ENCODE measurements at places on chromosomes 3 and 15.

GRCh38 chr3:181417748-181418147 is 294.0 kb upstream of the SOX2 start:
- DNase-seq: no peak

DNA sequence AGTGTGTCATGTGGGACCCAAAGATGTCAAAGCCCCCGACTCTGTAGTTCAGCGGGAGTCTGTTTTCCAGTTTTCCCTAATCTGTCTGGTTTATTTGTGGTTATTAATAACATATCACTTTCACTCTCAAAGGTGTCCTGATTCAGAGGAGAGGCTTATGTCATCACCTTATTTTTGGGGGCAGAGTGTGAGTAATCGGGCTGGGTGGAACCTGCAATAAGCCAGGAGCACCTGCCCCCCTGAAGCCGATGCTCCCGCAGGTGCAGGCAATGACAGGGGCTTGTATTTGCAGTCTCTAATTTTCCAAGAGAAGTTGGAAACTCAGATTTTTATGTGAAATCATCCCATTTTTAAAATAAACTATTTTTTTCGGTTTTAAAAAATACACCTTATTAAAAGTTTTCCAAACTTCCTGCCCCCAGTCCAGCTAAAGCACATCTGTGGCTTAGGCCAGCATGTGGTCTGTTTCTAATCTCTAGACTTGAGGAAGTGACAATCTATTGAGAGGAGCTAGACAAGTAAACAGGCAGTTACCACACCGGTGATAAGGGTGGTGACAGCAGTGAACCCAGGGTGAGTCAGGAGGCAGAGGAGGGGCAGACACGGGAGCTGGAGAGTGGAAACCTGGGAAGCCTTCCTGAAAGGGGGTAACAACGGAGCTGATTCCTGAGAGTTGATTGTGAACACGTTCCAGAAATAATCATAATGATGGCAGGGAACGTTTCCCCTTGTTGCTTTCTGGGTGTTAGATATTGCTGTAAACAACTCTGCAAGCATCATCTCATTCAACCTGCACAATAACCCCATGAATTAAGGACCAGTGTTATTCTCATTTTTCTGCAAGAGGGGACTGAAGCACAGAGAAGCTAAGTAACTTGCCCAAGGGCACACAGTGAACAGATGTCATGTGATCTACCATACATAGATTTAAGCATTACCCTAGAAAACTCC is 37.2 kb downstream of the BHLHE40 start:
- no peak for DNase-seq

GRCh38 chr3:107650788-107651187 is 128.0 kb downstream of the BBX start:
- DNase-seq: no peak

DNA sequence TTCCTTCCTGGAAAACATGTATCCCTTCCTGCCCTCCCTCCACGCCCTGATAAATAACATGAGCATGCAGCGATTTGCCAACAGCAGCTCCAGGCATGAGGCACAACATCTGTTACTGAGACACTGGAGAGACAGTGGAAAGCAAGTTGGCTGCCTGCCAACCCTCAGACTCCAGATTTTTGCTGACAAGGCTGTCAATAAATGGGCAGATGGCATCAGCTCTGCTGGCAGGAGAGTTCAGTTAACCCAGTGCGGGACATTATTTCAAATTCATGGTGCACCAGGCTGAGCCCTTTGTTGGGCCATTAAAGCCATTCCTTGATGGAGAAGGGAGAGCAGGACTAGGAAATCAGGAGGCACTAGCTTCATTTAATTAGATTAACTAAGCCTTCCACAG is 293.3 kb downstream of the MEX3B start:
- DNase-seq: peak; percentile 92

- no peak for DNase-seq
Measured at GRCh38 chr15:31376511-31376910, 49.9 kb downstream of the KLF13 start.

DNA sequence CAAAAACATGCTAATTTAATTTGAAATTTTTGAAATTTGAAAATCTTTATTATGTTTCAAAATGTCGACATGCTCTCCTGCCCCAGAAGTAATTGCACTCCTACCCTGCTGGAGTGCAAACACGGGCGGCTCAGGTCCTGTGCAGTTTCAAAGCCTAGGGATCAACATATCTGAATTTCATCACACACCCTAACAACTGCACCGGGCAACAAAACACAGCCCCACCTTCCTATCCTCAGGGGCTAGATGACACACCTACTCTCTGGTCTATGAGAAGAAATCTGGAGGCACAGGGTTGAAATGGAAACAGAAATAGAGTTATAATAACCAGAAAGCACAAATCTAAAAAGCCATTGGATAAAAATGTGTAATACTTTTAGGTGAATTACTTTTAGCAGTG is 61.4 kb downstream of the BFSP2 start:
- DNase-seq: no peak

- no peak for DNase-seq
Measured at GRCh38 chr3:25594007-25594502, 70.7 kb downstream of the TOP2B start.

DNA sequence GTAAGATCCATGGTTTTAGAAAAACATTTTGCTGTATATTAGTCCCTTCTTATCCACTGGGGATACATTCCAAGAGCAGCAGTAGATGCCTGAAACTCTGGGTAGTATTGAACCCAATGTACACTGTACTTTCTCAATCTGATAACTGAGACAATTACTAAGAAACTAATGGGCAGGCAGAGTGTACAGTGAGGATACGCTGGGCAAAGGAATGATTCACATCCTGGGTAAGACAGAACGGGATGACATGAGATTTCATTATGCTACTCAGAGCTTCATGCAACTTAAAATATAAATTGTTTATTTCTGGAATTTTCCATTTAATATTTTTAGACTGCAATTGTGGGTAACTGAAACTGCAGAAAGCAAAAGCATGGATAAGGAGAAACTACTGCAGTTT is 46.2 kb upstream of the TEX55 start:
- no peak for DNase-seq

All from NCI-H1417 treated with DMSO at 0.1 percent for 48 hours (cell line).